Umbilical cord (tissue), 2 donors: ENCODE measurements at places on chromosomes 5 and 9. TPM values are rescaled to one million over a fixed set of nuclear protein-coding genes. Genes with fewer than 3 reads are reported as not detected.

GRCh38 chr5:11909471-11909870 is 5.2 kb upstream of the CTNND2 start:
- no peak for DNase-seq

DNA sequence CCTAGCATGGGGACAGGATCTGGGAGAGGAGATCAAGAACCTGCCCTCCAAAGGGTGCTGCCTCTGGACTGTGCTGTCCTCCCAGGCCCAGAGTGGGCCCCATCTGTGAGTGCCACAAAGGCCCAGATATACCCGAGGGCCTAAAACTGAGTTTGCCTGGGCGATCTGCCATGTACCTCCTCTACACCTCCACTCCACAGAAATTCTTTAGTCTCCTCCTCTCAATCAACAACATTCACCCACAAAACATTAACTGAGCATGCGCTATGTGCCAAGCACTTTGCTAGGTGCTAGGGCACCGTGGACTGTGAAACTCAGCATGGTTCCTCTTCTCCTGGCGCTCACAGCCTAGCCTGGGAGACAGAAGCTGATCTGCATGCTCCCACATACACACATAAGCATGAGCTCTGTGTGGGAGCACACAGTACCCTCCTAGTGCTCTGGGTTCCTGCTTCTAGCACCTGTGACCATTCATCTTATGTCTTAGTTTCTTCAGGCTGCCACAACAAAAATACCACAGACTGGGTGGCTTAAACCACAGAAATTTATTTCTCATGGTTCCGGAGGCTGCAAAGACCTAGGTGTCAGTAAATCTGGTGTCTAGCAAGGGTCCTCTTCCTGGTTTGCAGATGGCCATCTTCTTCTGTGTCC is 82.0 kb upstream of the FSTL4 start:
- no peak for DNase-seq

The CNTLN gene
- 80.2 TPM for total RNA-seq

DNA sequence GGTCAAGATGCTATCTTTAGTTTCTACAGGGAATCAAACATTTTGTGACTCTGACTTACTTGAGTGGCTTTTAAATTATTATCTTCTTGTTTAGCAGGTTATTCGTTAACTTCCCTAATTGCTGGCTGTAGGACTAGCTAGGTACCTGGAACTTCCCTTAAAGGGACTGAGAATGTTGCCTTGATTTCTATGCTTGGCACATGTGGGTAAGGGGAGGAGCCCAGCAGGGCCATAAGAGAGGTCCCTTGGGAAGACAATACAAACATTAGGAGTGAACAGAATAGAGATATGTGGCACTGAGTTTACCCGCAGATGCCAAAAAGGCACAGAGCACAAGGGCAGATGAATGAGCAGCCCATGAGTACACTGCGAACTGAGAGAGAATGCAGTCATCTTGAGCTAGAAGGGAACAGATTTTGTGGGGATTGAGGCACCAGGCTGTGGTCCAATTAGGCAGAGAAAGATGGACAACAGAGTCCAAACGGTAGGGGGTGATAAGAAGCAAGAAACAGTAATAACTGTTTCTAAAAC is 9.8 kb downstream of the CKMT2 start:
- DNase-seq = no peak

The DPM2 gene
- total RNA-seq = 1.4 TPM

The LRRC19 gene
- total RNA-seq = 2.9 TPM

The C5orf46 gene
- total RNA-seq = 60.7 TPM

DNA sequence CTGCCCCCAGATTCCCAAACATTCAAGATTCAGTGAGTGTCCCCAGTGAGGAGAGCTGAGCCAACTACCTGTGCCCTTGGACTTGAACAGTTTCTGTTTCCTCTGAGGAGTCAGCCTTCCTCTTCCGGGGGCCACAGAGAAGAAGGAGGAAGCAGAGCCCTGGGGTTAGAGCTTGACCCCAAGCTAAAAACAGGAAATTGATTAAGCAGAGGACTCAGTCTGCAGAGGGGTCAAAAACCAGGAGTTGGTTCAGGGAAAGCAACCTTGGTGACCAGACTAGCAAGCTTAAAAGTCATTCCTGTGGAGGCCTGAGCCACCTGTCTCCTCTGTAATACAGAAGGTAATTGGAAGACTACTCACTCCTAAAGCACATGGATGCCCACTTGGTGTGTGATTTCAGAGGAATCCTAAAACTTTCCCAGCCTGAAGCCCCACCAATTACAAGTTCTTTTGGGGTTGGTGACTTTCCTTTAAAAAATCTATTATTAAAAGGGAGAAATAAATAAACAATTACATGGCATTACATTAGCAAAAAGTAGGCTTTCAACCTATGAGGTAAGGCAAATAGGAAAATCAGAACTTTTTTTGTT is 64.2 kb upstream of the SELENOP start:
- no peak for DNase-seq

The ORM2 gene
- total RNA-seq = not detected

The SLC4A9 gene
- not detected for total RNA-seq

The ZDHHC21 gene
- 25.3 TPM for total RNA-seq

DNA sequence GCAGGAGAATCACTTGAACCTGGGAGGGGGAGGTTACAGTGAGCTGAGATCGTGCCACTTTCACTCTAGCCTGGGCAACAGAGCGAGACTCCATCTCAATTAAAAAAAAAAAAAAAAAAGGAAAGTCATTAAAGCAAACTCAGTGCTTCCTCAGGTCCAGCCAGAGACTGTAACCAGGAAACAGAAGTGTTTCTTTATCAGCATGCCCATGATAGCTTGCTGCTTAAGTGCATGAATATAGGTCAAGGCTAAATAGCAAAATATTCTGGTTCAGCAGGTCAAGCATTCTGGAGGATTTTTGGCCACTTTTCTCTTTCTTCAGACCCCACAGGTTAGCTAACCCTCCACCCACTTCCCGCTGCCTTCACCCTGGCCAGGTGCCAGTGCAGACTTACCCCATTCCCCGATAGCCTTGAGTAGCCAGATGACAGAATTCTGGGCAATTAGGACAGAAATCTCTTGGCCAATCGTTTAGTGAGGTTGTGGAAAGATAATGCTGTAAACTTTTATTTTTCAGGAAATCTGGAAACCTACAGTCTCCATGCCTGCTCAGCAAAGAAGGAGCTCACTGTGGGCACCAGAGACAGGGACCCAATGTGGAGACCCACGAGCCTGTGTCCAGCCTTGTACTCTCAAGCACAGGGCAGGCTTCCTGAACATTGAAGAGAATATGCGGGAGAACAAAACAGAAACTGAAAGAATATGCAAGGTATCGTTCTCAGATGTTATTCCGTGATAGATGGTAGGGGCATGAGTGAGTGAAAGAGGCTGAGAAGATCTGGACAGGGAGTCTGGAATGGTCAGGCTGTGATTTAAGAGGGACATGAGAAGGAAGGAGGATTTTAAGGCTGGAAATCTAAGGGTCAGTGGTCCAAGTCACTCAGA is 4.2 kb upstream of the UGT3A2 start:
- no peak for DNase-seq

GRCh38 chr5:53575831-53576230 is 15.4 kb downstream of the NDUFS4 start:
- no peak for DNase-seq

DNA sequence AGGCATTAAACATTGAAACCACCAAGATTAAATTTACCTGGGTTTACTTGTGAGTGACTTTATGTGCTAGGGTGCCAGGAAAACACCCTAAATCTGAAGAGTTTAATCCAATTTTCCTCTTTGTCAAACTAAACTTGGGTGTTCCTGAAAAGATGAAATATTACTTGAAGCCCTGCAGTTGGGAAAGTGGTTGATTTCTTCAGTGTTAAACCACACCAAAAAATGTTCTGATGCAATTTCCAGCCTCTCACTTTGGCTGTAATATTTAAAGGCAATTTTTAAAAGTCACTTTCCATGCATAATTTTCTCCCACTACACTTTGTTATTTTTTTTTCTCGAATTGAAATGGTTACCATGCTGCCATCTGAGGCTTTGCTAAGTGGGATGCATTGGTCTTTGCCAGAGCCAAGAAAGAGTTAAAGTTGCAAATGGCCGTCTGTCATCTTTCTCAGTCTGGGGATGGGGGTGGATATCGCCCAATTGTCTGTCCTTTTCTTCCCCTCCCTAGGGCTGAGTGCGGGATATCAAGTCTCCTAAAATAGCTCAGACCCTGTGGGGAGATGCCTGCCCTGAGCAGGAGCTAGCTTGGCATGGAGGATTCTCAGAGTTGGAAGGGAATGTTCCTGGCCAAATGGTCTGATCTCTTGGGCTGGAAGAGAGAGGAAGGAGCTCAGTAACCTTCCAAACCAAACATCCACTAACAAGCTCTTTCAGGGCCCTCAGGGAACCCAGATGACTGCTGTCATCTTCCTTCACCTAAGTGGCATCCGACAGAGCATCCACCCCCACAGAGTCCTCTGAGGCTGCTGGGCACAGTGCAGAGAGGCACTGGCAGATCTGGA is 13.6 kb upstream of the SHB start:
- no peak for DNase-seq

The F12 gene
- total RNA-seq = not detected

- no peak for DNase-seq
Observed at GRCh38 chr9:92897323-92897722, 19.5 kb upstream of the ZNF484 start.

DNA sequence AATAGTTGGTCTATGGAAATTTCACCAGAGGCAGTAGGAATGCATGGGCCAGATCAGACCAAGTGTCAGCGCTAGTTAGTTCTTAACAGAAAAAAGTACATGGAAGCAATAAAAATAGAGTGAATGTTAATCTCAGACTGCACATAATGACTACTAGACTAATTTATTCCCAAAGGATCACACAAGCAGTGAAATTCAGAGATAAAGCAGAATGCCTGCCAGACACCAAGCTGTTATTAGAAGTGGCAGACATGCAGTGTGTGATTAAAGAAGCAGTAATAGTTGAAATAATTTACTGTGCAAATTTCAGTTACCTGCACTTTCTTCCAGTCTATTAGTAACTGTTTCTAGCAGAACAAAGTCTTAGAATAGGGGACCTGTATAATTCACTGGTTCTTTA is 1024.2 kb downstream of the CDH9 start:
- DNase-seq = no peak

GRCh38 chr9:106072421-106072820 is 378.1 kb downstream of the TMEM38B start:
- DNase-seq = no peak

The CAVIN4 gene
- 2.4 TPM for total RNA-seq

The GPR150 gene
- total RNA-seq = not detected

The OTULINL gene
- total RNA-seq = 3.1 TPM

- DNase-seq = peak; percentile 78
Observed at GRCh38 chr5:143064676-143065075, 294.5 kb downstream of the ARHGAP26 start.

GRCh38 chr5:74786851-74787250 is 19.8 kb downstream of the NSA2 start:
- DNase-seq = no peak

DNA sequence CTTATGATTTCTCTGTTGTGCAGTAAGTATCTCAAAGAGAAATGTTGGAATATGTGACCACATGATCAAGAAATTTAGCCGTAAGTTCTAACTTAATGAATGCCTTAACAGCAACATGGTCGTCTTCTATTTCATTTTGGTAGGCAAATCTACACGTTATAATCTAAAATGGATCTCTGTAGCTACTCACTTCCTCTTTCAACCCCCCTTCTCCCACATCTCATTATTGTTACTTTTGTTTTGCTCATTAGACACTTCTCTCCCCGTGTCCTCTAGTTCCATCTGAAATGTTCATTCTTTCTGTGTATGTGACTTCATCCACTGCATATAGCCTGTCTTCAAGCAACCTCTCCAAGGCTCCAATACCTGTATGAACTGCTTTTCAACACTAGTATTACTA is 27.1 kb upstream of the LPAR1 start:
- DNase-seq = no peak

The ZNF879 gene
- 14.9 TPM for total RNA-seq

- DNase-seq = no peak
Observed at GRCh38 chr9:98992107-98992884, 48.6 kb downstream of the COL15A1 start.

GRCh38 chr9:37066139-37066725 is 32.2 kb upstream of the PAX5 start:
- DNase-seq = no peak

DNA sequence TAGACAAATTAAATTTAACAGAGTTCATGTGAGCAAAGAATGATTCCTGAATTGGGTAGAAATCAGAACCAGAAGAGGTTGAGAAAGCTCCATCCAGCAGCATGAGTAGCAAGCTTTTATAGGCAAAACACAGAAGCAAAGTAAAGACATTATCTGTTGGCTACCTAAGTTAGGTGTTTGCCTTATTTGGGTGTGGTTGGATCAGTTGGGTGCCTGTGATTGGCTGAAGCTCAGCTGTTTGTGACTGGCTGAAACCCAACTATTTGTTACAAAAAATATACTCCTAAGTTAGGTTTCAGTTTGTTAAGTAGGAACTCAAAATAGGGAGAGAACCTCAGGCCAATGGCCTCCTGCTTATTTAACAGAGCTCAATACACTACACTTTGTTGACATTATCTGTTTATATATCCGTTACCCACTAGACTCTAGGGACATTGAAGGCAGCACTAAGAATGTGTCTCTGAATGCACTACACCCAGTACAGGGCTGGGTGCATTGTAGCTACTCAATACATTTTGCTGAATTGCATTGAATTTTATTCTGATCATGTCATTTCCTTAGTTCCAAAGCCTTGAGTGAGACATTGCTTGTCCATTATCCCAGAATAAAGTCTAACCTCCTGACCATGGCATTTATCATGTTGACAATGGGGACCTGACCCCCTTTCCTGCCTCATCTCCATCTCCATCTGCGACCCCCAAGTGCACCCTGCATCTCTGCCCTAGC is 98.7 kb downstream of the CCDC192 start:
- no peak for DNase-seq

DNA sequence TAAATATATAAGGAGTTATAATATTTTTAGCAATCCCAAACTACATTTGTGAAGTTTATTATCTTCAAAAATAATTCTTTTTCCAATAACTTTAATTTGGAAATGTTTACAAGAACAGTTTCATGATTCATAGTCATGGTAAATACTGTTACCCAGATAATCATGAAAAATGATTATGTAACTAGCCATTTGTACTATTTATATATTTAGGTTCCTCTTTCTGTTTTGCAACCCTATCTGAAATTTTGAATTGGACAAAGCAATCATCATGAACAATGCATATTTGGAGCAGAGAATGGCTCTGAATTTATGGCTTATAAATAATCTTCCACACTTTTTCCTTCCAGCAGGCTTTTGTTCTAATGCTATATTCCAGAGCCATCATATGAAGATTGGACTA is 499.7 kb downstream of the SLCO4C1 start:
- no peak for DNase-seq

DNA sequence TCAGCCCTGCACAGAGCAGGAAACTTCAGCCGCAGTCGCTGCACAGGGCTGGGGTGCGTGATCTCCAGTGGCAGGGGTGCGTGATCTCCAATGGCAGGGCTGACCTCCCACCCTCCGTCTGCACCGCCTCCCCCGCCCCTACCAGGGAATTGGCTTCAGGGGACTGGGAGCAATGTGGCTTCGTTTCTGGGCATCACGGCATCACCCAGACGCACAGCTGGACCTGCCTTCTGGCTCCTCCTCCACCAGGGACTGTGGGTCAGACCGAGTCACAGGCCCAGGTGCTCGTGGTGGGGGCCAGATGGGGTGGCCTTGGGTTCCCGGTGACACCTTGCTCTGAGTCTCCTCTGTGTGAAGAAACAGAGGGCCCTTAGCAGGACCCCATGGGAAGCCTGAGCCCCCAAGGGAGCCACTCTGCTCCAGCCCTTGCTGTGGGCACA is 51.1 kb downstream of the AHRR start:
- DNase-seq = no peak
